Keratinocyte (primary cell): ENCODE measurements at places on chromosomes 4 and X.

DNA sequence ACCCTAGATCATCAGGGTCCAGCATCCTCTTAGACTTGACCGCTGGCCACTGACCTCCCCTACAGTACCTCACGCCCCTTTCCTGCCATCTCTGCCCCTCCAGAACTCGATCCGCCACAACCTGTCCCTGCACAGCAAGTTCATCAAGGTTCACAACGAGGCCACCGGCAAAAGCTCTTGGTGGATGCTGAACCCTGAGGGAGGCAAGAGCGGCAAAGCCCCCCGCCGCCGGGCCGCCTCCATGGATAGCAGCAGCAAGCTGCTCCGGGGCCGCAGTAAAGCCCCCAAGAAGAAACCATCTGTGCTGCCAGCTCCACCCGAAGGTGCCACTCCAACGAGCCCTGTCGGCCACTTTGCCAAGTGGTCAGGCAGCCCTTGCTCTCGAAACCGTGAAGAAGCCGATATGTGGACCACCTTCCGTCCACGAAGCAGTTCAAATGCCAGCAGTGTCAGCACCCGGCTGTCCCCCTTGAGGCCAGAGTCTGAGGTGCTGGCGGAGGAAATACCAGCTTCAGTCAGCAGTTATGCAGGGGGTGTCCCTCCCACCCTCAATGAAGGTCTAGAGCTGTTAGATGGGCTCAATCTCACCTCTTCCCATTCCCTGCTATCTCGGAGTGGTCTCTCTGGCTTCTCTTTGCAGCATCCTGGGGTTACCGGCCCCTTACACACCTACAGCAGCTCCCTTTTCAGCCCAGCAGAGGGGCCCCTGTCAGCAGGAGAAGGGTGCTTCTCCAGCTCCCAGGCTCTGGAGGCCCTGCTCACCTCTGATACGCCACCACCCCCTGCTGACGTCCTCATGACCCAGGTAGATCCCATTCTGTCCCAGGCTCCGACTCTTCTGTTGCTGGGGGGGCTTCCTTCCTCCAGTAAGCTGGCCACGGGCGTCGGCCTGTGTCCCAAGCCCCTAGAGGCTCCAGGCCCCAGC is 5.2 kb downstream of the FOXO4 start:
- no peak for DNase-seq
- H3K27me3 ChIP-seq = no peaks in the 10 kb centered on the region
- H3K4me1 ChIP-seq = no peaks in the 10 kb centered on the region
- H3K36me3 ChIP-seq = no peaks in the 10 kb centered on the region
- no peak overlapping the region for H3K4me3 ChIP-seq
- H3K27ac ChIP-seq = no peak overlapping the region

DNA sequence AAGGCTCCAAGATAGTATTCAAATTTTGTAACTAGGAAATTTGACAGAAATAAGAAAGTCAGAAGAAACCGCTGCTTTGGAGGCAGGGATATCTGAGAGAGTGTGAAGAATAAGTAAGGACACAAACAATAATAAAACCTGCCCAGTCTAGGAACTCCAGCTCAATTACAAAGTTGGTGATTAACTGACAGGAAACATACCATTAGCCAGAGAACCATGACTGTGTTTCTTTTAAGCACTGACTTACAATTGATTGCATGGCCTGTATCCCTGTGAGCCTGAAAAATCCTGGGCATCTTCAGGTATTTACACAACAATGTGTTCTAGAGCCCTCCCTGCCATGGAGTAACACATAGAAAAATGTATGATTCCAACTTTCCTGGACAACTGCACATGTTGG is 127.4 kb downstream of the GRIA3 start:
- H3K27ac ChIP-seq = no peak overlapping the region
- no peak for DNase-seq
- H3K27me3 ChIP-seq = no peaks in the 10 kb centered on the region
- H3K36me3 ChIP-seq = no peaks in the 10 kb centered on the region
- no peak overlapping the region for H3K4me3 ChIP-seq

DNA sequence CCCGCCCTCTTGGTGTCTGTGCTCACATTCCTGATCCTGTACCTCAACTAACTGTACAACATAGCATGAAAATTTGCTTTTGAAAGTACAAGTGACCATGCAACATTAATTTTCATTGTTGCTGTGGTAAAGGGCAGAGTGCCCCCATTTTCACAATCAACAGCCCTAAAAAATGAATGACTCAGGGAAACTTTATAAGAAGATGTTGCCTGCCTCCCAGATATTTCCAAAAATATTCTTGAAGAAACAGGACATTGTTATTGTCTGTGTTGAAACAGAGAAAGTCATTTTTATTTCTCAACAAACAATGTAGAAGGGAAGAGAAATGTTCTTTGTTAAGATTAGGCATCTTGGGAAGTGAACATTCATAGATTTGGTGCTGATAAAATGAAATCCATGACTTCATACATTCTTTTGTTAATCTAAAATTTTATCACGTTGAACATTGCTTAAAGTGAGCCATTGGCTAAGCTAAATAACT is 113.9 kb upstream of the ANXA3 start:
- no peak for DNase-seq
- H3K27ac ChIP-seq = no peak overlapping the region
- H3K36me3 ChIP-seq = peaks cover 1% of the 10 kb centered on the region
- H3K27me3 ChIP-seq = no peaks in the 10 kb centered on the region
- no peak overlapping the region for H3K4me3 ChIP-seq

GRCh38 chr4:90852237-90852636 is 725.0 kb downstream of the CCSER1 start:
- H3K36me3 ChIP-seq = no peaks in the 10 kb centered on the region
- no peaks in the 10 kb centered on the region for H3K4me1 ChIP-seq
- H3K27ac ChIP-seq = no peak overlapping the region
- no peaks in the 10 kb centered on the region for H3K27me3 ChIP-seq
- no peak for DNase-seq

- H3K27me3 ChIP-seq = no peaks in the 10 kb centered on the region
Measured at GRCh38 chr4:2698504-2698903, 57.6 kb downstream of the TNIP2 start.
